ENCODE measurements at places on chromosomes 4 and X.

GRCh38 chr4:169269916-169270809 is 593 bp downstream of the SH3RF1 start:
- DNase-seq, result no peak

- no peak for DNase-seq
These were observed 81.5 kb downstream of the SLIT2 start for GRCh38 chr4:20333141-20333715.

GRCh38 chrX:150049647-150050046 is 111.4 kb upstream of the EOLA2 start:
- DNase-seq, result no peak

GRCh38 chr4:30792601-30793000 is 72.4 kb downstream of the PCDH7 start:
- DNase-seq, result no peak

DNA sequence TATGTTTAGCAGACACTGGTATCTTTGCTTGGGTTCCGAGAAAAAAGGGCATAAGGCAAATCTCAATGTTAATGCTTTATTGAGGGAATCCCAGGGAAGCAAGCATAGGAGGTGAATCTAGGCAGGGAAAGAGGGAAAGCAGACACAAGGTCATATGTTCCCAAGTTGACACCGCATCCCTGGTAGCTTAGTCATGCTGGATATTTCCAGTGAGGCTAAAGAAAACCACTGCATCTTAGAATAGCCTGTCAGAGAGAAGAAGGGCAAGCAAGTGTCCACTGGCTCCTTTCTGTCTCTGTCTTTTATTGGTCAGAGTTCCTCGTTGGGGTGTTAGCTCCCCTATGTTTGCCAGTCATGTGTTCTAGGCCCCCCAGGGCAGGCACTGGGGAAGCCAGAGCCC is 104.7 kb downstream of the NKX6-1 start:
- no peak for DNase-seq

All from activated CD4-positive, alpha-beta T cell treated with anti-CD3 and anti-CD28 coated beads, Interleukin-2, amount 50 U/mL, for 4 hours (primary cell).